ENCODE measurements at places on chromosomes 4 and X.

- H3K4me1 ChIP-seq: peaks cover 3% of the 10 kb centered on the region
- no peak overlapping the region for H3K27ac ChIP-seq
These were observed 2.7 kb upstream of the PDGFC start for GRCh38 chr4:156974264-156974663.

DNA sequence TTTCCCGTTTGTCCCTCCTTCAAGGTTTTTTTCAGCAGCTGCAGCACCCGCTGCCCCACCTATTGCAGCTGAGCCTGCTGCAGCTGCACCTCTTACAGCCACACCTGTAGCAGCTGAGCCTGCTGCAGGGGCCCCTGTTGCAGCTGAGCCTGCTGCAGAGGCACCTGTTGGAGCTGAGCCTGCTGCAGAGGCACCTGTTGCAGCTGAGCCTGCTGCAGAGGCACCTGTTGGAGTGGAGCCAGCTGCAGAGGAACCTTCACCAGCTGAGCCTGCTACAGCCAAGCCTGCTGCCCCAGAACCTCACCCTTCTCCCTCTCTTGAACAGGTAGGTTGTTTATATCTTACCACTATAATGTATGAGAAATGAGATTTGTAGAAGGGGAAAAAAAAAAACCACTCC, 4.5 kb downstream of the PRR27 start:
- DNase-seq: no peak
- H3K4me3 ChIP-seq: no peak overlapping the region
- no peaks in the 10 kb centered on the region for H3K4me1 ChIP-seq
- no peaks in the 10 kb centered on the region for H3K36me3 ChIP-seq
- H3K27ac ChIP-seq: no peak overlapping the region
- no peaks in the 10 kb centered on the region for H3K27me3 ChIP-seq

DNA sequence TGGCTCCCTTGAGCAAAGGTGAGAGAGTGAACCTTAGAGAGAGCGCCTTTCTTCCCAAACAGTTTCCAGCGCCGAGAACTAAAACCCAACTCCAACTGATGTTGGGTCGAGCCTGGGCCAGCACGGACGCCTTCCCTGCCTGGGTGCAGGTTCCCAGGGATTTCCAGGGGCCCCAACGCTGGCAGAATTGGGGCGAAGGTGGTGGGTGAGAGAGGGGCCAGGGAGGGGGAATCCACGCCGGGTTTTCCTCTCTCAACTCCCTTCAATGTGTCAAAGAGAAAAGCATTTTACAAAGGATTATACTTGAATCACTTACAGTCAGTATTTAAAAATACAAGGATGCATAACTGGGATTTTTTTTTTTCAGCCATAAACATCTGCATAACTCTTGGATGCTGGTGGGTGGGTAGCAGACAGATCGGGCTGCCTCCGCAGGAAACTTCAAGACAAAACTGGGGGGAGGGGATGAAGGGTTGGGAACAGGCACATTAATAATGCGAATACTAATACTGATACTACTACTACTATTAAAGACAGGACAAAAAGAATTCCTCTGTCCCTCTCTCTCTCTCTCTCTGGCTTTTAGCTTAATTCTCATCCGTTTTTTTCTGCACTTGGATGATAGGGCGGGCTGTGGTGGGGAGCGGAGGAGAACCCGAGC, 1.3 kb upstream of the ARX start:
- H3K27me3 ChIP-seq: peaks cover 36% of the 10 kb centered on the region
- no peak overlapping the region for H3K27ac ChIP-seq
- no peaks in the 10 kb centered on the region for H3K36me3 ChIP-seq
- H3K4me1 ChIP-seq: peaks cover 5% of the 10 kb centered on the region

GRCh38 chrX:23901805-23902204, 5.9 kb downstream of the APOO start:
- H3K4me3 ChIP-seq: no peak overlapping the region
- H3K36me3 ChIP-seq: no peaks in the 10 kb centered on the region
- no peaks in the 10 kb centered on the region for H3K4me1 ChIP-seq
- no peak for DNase-seq
- H3K27ac ChIP-seq: no peak overlapping the region
- no peaks in the 10 kb centered on the region for H3K27me3 ChIP-seq

All from effector memory CD4-positive, alpha-beta T cell (primary cell).